Forelimb muscle (tissue), 1 donor: ENCODE measurements at places on chromosomes 5 and 9.

DNA sequence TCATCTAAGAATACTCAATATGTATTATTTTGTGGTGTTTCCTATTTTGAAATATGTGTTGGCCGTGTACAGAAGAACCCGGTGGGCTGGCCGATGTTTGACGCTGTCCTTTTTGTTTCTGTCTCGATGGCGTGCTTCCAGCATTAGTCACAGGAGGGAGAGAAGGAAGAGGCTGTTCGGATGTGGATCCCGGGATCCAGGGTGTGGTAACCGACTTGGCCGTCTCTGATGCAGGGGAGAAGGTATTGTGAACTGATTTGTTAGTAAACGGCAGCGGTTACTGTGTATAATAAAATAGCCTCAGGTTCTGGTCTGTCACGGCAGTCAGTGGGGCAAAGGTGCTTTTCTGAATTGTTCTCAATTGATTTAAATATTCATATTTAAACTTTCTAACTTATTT, 275.0 kb downstream of the ARHGEF28 start:
- DNase-seq = no peak

GRCh38 chr5:113117543-113118115, 141.0 kb downstream of the DCP2 start:
- no peak for DNase-seq

- DNase-seq = no peak
Measured at GRCh38 chr5:143447983-143448382, 44.5 kb upstream of the NR3C1 start.

GRCh38 chr5:360257-361027, 38.9 kb downstream of the AHRR start:
- no peak for DNase-seq

GRCh38 chr9:127930231-127931091, at the start of gene PIP5KL1:
Gene PIP5KL1 (minus strand): TSS chr9:127930777. CDS start chr9:127930752, 25 bp downstream.
- no peak for DNase-seq

DNA sequence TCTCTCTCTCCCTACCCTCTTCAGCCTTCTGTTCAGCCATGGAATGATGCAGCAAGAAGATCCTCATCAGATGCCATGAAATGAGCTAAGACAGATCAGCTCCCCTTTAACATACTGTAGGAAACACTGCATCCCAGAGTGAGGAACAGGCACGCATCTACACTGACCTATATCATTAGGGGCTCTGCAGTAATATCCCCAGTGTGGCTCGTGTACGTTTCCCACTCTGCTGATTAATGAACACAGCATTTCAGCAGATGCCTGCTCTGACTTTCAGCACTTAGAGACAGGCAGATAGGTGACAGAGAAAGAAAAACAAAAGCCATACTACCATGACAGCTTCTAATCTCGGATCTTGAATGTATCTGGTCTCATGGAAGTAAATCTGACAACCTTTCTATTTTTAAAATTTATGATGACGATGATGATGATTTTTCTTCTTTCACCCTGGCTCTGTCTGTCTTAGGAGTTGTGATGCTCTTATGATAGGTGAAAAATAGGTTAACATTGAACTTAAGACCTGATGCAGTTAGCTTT, 750.3 kb downstream of the CDH12 start:
- no peak for DNase-seq

- no peak for DNase-seq
Measured at GRCh38 chr5:147694772-147695171, 87.8 kb downstream of the JAKMIP2 start.

- no peak for DNase-seq
Measured at GRCh38 chr9:4935001-4935672, 49.9 kb upstream of the JAK2 start.

DNA sequence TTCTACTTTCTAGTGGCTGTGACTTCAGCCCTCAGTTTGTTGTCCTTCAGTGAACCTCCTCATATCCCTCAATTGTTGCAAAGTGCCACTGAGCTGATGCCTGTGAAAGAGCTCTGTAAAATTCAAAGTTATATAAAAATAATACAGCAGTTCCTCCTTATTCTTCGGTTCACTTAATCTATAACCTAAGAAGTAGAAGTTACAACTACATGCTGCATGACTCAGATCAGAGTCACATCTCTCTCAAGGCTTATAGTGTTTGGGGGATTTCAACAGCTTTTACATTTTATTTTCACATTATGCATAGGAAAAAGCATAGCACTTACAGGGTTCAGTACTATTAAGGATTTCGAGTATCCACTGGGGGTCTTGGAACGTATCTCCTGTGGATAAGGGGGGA, 25.1 kb upstream of the GCNT1 start:
- no peak for DNase-seq

GRCh38 chr9:98038958-98039357, 17.6 kb upstream of the NANS start:
- DNase-seq = no peak

- no peak for DNase-seq
Measured at GRCh38 chr9:18824095-18824666, 208.8 kb downstream of the SAXO1 start.

DNA sequence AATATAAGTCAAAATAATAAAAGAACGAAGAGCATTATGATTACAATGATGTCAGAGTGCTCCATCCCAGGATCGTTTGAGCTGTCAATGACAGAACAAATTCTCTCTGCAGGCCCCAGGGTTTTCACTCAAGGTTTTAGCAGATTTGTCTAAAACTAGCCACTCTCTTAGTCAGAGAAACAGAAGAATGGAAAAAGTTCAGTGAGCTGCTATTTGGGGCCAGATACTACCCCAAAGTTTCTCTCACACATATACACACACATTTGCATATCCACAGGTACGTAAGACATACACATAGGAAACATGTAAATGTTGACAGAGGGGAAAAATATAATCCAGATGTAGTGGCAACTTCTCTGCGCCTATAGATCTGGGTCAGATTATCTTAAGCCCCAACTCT, 76.3 kb upstream of the SEMA6A start:
- DNase-seq = no peak

GRCh38 chr5:38783011-38783561, 62.7 kb upstream of the OSMR start:
- DNase-seq = no peak

DNA sequence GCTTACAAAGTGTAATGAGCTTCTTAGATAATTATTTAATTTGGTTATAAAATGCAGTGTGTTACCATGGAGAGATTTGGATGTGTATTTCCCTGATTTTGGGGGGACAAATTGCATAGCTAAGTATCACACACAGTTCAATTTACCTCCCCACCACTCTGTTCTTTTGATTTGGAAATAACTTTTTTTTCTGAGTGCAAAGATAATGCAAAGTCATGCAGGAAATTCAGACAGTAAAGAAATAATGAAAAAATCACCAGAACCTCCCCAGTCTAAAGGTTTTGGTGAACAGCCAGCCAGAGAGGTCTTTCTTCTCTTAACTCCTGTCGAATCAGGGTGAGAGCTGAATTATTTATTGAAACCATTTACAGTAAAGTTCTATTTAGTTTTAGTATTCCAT, 3.2 kb downstream of the ADGRV1 start:
- DNase-seq = no peak

- DNase-seq = no peak
Measured at GRCh38 chr5:31378838-31379237, 153.1 kb downstream of the DROSHA start.

DNA sequence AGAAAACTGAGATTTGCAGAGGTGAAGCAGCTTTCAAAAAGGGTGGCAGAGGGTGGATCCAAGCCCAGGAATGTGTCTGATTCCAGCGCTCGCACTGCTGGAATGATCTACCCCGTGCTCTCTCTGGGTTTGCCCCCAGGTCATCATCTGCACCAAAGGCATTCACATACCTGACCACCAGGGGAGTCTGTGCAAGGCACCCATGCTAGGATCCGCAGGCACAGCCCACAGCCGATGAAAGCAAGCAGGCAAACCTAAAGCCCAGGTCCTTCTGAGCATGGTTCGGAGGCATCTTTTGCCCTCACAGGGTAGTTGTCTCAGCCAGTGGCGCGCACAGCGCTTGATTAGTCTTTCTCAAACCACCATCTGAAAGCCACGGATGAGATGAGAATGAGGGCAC, 56.6 kb downstream of the TEK start:
- no peak for DNase-seq

DNA sequence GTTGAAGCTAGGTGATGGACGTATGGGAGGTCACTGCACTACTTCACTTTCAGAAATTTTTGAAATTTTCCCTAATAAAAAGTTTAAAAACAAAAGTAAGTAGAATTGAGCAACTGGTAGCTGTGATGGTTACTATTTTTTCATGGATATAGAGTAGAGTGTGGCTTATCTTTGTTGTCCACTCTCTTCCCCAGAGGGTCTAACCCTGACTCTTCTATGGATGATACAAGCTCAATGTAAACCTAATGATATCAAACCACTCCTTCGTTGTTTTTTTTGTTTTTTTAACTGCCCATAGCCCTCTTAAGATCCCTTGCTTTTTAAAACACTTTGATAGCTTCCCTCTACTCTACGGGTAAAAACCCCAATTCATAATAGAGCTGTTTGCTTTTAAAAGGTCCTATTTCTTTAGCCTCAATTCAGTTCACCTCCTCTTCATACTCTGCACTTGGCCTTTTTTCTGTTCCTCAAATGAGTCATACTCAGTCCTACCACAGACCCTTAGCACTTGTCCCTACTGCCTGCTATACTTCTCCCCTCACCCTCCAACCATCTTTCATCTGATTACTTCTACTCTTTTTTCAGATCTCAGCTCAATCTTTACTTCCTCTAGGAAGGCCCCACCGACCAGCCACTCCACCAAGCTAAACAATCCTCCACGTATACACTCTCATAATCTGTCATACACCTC, 2.6 kb downstream of the HDAC3 start:
- DNase-seq = no peak

DNA sequence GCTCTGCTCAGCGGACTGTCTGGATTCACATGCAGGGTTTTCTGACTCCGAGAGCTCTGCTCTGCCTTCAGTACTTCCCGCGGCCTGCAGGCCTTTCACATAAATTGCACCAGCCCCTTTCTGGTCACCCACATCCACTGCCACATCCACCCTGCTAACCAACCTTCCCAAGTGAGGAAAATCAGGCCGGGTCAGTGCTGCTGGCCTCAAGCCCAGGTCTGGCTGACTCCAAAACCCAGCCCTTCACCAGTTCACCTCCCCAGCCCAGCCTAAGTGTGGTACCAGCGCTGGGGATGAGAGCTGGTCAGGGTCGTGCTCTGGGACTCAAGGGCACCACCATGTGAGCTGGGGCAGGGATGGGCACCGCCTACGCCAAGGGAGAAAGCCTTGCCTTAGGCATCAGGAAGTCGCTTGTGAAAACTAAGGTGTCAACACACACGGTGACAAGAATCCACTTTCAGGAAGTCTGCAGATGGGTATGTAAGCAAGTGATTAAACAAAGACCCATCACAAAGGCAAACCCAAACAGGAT, 12.3 kb downstream of the LMAN2 start:
- DNase-seq = no peak

GRCh38 chr5:157286761-157287211, 20.9 kb downstream of the CYFIP2 start:
- DNase-seq = no peak

DNA sequence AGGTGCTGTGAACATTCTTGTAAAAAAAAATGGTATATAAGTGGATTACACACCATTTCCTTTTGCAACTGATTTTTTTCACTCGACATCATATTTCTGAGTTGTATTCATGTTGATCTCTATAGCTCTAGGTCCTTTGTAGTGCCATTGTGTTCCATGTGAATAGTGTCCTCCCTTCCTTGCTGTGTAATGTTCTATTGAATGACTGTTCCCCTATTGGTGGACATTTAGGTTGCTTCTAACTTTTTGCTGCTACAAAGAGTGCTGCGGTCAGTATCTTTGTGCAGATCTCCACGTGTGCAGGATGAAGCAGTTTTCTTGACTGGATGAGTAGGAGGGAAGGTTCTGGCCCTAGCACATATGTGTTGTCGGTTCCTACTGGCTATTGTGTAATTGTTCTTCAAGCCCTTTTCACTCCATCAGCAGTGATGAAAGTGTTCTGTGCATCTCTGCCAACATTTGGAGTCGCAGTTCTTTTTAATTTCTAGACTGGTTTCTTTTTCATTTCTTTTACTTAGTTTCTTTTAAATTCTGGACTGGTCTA, 20.2 kb downstream of the DAB2IP start:
- DNase-seq = no peak

GRCh38 chr5:9604416-9604815, 25.7 kb downstream of the TAS2R1 start:
- DNase-seq = no peak

DNA sequence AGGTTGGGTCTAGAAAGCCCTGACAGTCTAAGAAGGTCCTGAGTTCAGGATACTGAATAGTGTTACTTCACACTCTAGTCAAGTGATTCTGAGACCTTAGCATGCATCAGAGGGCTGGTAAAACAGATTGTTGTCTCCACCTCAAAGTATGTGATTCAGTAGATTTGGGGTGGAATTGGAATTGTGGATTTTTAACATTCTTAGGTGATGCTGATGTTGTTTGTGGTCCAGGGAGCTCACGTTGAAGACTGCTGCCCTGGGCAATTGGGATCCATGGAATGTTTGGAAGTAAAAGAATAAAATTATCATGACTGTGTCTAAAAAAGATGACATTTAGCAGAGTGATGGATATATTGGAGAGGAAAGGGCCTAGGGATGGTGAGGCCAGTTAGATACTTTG, 75.6 kb downstream of the VCAN start:
- DNase-seq = no peak

GRCh38 chr9:33452828-33453271, 5.5 kb upstream of the AQP3 start:
- no peak for DNase-seq
